ENCODE measurements at places on chromosomes 1 and 21. TPM values are rescaled to one million over a fixed set of nuclear protein-coding genes. Genes with fewer than 3 reads are reported as not detected.

Gene APOBEC4
- not detected for total RNA-seq

Gene NKAIN1
- total RNA-seq, result not detected

Gene LCK
- 0.43 TPM for total RNA-seq

Gene PIGM
- 6.0 TPM for total RNA-seq
